K562 (cell line): ENCODE measurements at places on chromosomes 7 and 10. TPM values are rescaled to one million over a fixed set of nuclear protein-coding genes. Genes with fewer than 3 reads are reported as not detected.

DNA sequence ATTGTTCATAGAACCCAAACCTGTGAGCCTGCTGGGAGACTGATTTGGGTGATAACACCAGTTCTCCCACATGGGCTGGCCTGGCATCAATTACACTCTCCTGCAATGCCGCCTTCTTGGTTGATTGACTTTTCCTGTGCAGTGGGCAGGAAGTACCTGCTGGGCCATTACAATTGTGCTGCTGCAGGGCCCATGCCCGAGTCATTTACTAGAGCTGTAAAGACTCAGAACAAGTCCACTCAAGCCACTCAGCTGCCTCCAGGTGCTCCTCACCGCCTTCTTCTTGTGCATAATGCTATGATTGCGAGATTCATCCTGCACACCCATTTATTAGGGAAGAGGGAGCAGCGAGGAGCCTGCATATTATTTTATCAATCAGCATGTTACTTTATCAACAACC lies 264.0 kb downstream of the TCERG1L start:
- DNase-seq = no peak

The RBM20 gene
- 4.6 and 5.7 TPM in 2 replicates for total RNA-seq

The PHKG1 gene
- total RNA-seq = 0.29 and 0.40 TPM in 2 replicates

The BAMBI gene
- 18.7 and 20.1 TPM in 2 replicates for total RNA-seq

GRCh38 chr7:24297362-24297761 lies 13.4 kb downstream of the NPY start:
- DNase-seq = no peak

The PTF1A gene
- not detected in 2 replicates for total RNA-seq

DNA sequence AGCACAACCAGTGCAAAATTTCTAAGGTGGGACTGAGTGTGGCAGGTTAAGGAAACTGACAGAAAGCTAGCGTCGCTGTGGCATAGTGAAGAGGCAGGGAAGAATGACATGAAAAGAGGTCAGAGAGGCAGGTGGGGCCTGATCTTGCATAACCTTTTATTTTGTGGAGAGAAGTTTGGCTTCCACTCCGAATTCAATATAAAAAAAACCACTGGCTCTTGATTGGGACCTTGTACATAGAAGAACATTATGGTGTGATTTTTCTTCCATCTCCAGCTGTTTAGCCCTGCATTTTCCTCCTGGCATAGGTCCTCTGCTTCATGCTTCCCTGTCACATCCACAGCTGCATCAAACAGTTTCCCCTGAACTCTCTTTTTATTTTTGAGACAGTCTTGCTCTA lies 170.5 kb upstream of the MEOX2 start:
- DNase-seq = no peak

- DNase-seq = peak; percentile 22
These were observed 1.1 kb downstream of the RSU1 start for GRCh38 chr10:16816171-16816570.

The MCM10 gene
- total RNA-seq = 59.4 and 68.1 TPM in 2 replicates

The SPDYE8 gene
- total RNA-seq = not detected in 2 replicates

- no peak for DNase-seq
These were observed 166.7 kb downstream of the PTPN20 start for GRCh38 chr10:47077941-47078340.

The CUBN gene
- total RNA-seq = 0.09 and 0.22 TPM in 2 replicates
